ENCODE measurements at places on chromosomes 7 and 10. TPM values are rescaled to one million over a fixed set of nuclear protein-coding genes. Genes with fewer than 3 reads are reported as not detected.

The ZP3 gene
- 11.8 TPM for total RNA-seq

The RADIL gene
- 0.50 TPM for total RNA-seq

The IKZF1 gene
- total RNA-seq: 504 TPM

The GPR15LG gene
- not detected for total RNA-seq

The RAB19 gene
- 17.5 TPM for total RNA-seq

The SEMA3C gene
- not detected for total RNA-seq

The HOXA7 gene
- not detected for total RNA-seq

The PRRT4 gene
- total RNA-seq: 0.70 TPM

The CPEB3 gene
- total RNA-seq: 2.2 TPM

The TMEM229A gene
- not detected for total RNA-seq

The CTAGE6 gene
- 0.79 TPM for total RNA-seq

DNA sequence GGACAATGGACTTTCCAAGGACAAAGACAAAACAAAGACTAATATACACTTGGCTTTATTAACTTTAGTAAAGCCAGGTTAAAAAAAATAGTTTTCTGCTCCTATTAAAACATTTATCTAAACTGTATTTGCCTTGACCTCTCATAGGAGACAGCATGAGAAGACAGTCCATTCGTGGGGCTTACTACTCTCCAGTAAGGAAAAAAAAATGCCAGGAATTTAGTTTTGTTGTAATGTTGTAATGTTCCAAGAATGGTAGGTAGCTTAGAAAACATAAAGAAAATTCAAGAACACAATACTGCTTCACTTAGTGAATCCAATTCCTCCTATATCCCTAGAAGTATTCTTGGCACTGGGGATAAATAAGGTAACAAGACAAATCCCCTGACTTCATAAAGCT lies 81.7 kb downstream of the KMT2C start:
- peaks cover 7% of the 10 kb centered on the region for H3K4me1 ChIP-seq
- H3K4me3 ChIP-seq: no peak overlapping the region
- peak overlapping the region; percentile 61 for H3K27ac ChIP-seq
- no peaks in the 10 kb centered on the region for H3K27me3 ChIP-seq
- H3K36me3 ChIP-seq: peaks cover 26% of the 10 kb centered on the region

- no peaks in the 10 kb centered on the region for H3K27me3 ChIP-seq
- no peak overlapping the region for H3K27ac ChIP-seq
- no peaks in the 10 kb centered on the region for H3K4me1 ChIP-seq
- H3K4me3 ChIP-seq: no peak overlapping the region
Measured at GRCh38 chr10:127824826-127825225, 67.9 kb downstream of the CLRN3 start.

- H3K4me1 ChIP-seq: peaks cover 14% of the 10 kb centered on the region
- H3K36me3 ChIP-seq: no peaks in the 10 kb centered on the region
- H3K27ac ChIP-seq: no peak overlapping the region
- H3K4me3 ChIP-seq: no peak overlapping the region
Measured at GRCh38 chr10:114262496-114262895, 23.4 kb downstream of the VWA2 start.

- H3K27me3 ChIP-seq: no peaks in the 10 kb centered on the region
- no peaks in the 10 kb centered on the region for H3K36me3 ChIP-seq
- no peaks in the 10 kb centered on the region for H3K4me1 ChIP-seq
- H3K27ac ChIP-seq: no peak overlapping the region
- H3K4me3 ChIP-seq: no peak overlapping the region
Measured at GRCh38 chr7:25456467-25457171, 228.3 kb upstream of the NPVF start.

GRCh38 chr7:33262476-33262875 lies 133.1 kb downstream of the BBS9 start:
- no peaks in the 10 kb centered on the region for H3K36me3 ChIP-seq
- H3K4me3 ChIP-seq: no peak overlapping the region
- DNase-seq: no peak
- peaks cover 8% of the 10 kb centered on the region for H3K4me1 ChIP-seq
- H3K27ac ChIP-seq: no peak overlapping the region

DNA sequence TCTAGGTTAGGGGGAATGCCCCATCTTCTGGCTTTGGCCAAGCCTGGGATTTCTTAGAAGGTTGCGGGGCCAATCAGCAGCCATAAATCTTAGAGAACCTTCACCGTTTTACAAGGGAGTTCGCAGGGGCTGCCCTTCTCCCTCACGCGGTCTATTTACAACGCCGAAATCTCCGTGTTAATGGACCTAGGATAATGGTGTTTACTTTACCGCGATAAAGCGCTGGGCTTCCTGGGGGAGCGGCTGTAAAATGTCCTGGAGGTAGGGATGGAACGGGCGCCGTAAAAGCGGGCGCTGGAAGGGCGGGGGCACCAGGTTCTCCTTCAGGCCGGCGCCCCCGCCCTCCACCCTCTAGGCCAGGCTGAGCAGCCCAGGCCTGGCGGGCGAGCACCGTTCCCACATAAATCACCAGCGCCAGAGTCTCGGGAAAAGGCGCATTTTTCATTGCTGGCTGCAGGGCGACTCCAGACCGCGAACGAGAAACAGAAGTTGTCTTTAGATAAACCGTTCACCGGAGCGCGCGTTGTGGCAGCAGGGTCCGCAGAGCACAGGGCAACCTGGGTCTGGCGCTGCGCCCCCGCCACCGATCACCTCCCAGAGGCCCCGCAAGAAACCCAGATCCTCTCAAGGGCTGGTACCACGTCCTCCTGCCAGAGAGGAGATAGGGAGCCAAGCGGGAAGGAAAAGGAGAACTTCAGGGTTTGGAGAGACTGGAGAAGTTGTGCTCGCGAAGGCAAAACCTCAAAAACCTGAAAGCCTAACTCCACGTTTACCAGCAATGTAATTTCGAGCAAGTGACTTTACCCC lies 12.5 kb upstream of the NKX2-3 start:
- no peak for DNase-seq
- H3K27ac ChIP-seq: no peak overlapping the region
- no peak overlapping the region for H3K4me3 ChIP-seq
- H3K36me3 ChIP-seq: no peaks in the 10 kb centered on the region
- peaks cover 11% of the 10 kb centered on the region for H3K4me1 ChIP-seq

DNA sequence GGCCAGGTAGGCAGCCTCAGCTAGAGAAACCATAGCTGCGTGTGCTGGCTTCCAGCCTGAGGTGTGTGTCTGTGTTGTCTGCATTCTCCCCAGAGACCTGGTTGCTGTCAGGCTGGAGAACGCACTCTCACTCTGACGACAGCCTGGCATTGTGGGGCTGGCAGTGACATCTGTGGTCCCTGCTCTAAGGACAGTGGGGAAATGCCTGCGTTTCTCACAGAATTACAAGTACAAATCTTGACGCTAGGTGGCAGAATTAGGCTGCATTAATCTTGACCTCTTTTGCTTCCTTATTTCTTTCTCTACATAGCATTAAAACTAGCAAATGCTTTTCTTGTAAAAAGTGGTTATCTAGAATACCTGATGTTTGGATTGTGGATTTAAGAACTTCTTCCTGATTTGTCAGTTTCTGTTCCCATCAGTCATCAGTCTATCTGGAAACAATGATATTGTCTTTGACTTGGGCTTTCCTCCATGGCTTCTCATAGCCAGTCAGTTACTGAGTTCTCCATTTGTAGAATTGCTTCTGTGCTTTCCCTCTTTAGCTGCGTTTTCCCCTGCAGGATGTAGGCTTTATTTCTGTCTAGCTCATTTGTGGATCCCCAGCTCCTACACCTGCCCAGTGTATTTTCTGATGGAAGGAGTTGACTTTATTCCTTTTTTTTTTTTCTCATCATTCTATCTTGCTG lies 86.0 kb downstream of the FANK1 start:
- DNase-seq: peak; percentile 7
- no peak overlapping the region for H3K4me3 ChIP-seq
- H3K36me3 ChIP-seq: no peaks in the 10 kb centered on the region
- H3K4me1 ChIP-seq: no peaks in the 10 kb centered on the region
- H3K27me3 ChIP-seq: peaks cover 9% of the 10 kb centered on the region

DNA sequence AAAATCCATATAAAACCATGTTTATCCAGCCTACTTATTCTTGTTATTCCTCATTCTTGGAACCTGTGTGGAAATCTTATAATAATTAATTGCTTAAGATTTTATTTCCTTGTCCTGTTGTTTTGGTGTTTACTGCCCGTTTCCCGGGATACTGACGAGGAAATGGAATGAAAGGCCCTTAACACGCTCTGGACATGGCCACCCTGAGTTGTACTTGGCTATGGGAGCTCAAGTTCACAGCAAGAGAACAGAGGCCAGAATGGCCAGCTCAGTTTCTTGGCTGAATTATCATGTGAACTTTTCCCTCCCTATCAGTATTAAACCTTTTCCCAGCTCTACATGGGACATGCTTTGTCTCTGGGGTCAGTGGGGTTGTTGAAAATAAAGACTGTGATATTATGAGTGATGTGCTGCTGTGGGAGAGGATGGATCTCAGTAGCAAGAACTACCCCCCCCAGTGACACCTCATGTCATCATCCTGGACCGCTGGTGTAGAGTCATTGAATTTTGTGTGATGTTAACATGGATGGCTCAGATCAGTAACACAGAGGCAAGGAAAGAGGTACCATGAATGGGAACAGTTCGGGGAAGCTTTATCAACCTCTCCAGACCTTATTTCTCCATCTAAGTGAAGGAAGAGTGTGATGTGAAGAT lies 87.0 kb upstream of the IGFBP3 start:
- no peaks in the 10 kb centered on the region for H3K36me3 ChIP-seq
- no peaks in the 10 kb centered on the region for H3K27me3 ChIP-seq
- no peaks in the 10 kb centered on the region for H3K4me1 ChIP-seq
- no peak overlapping the region for H3K4me3 ChIP-seq

- H3K27ac ChIP-seq: no peak overlapping the region
- DNase-seq: no peak
- peaks cover 21% of the 10 kb centered on the region for H3K4me1 ChIP-seq
- no peaks in the 10 kb centered on the region for H3K27me3 ChIP-seq
Measured at GRCh38 chr7:128022631-128023532, 8.4 kb downstream of the LRRC4 start.

GRCh38 chr7:94512735-94513564 lies 3.3 kb downstream of the CASD1 start:
- H3K4me1 ChIP-seq: peaks cover 60% of the 10 kb centered on the region
- no peak overlapping the region for H3K4me3 ChIP-seq
- no peaks in the 10 kb centered on the region for H3K27me3 ChIP-seq
- peaks cover 2% of the 10 kb centered on the region for H3K36me3 ChIP-seq
- peak overlapping the region; percentile 78 for H3K27ac ChIP-seq

DNA sequence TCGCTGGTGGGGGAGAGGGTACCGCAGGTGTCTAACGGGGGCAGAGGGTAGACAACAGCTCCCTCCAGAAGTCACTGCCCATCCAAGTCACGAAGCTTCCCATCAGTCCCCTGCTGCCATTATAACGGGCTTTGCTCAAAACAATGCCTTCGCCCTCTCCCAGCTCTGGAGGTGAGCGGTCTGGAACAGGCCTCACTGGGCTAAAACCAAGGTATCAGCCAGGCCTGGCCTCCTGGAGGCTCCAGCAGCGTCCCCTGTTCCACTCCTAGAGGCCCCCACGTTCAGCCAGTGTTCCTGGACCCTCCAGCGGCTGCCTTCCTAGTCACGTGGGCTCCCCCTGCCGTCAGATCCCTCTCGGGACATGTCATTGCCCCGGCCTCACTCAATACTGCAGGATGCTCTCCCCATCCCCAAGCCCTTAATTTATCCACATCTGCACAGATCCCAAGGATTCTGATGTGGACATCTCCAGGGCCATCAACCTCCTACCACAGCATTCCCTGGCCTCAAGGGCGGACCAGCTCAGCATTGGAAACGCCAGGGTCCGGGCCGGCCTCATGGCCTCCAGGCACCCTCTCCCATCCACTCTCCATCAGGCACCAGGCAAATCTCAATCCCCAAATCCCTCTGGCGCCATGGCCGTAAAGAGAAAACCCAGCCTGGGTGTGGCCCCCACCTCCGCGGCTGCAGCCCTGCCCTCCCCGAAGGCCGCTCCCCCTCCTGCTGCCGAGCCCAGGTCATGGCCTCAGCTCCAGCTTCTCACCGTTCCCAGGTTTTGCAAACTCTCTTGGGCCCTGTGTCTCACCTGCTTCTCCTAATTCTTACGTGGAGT lies 104.1 kb upstream of the FAM20C start:
- H3K27ac ChIP-seq: no peak overlapping the region
- H3K4me3 ChIP-seq: no peak overlapping the region
- peaks cover 8% of the 10 kb centered on the region for H3K4me1 ChIP-seq
- H3K27me3 ChIP-seq: no peaks in the 10 kb centered on the region
- no peaks in the 10 kb centered on the region for H3K36me3 ChIP-seq
- DNase-seq: no peak

- H3K4me1 ChIP-seq: peaks cover 31% of the 10 kb centered on the region
- no peak overlapping the region for H3K27ac ChIP-seq
- no peak overlapping the region for H3K4me3 ChIP-seq
- no peaks in the 10 kb centered on the region for H3K27me3 ChIP-seq
Measured at GRCh38 chr10:75018251-75018650, 93.2 kb upstream of the SAMD8 start.

- no peaks in the 10 kb centered on the region for H3K36me3 ChIP-seq
- no peak for DNase-seq
- H3K27me3 ChIP-seq: no peaks in the 10 kb centered on the region
- no peak overlapping the region for H3K27ac ChIP-seq
Measured at GRCh38 chr10:51100221-51100620, 25.9 kb downstream of the PRKG1 start.

DNA sequence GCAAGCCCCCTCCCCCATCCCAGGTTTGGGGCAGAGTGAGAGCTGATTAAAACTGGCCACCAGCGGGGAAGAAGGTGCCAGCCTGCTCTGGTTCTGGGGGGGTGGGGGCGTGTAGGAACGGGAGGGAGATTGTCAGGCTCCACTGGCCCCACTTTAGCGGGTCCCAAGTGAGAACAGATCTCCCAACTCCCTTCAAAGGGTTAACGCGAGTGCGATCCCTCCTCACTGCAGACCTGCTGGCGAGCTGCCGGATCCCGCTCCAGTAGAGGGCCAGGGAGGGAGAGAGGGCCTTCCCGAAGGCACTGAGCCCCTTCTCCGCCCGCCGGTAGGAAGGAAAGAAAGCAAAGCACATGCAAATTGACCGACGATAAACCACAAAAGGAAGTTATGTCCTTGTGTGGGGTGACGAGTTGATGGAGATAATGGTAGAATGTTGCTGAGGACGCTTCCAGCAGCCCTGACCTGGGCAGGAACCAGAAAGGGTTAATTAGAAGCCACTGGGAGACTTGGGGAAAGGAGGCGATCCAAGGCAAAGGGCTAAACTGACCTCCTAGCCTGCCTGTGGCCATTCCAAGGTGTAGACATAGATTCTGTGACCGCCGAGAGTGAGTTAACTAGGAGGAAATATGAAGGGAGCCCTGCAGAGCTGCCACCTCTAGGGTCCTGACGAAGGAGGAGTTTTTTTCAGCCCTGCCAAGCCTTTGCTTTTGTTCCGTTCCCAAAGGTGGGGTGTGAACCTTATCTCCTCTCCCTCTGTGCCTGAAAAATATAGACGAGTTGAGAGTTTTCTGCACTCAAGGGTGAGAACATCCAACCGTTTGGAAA lies 1.5 kb downstream of the NRG3 start:
- H3K36me3 ChIP-seq: no peaks in the 10 kb centered on the region
- H3K4me1 ChIP-seq: peaks cover 11% of the 10 kb centered on the region
- no peak overlapping the region for H3K27ac ChIP-seq
- DNase-seq: no peak
